ELF-1 (cell line): ENCODE measurements at places on chromosomes 2 and 18.

DNA sequence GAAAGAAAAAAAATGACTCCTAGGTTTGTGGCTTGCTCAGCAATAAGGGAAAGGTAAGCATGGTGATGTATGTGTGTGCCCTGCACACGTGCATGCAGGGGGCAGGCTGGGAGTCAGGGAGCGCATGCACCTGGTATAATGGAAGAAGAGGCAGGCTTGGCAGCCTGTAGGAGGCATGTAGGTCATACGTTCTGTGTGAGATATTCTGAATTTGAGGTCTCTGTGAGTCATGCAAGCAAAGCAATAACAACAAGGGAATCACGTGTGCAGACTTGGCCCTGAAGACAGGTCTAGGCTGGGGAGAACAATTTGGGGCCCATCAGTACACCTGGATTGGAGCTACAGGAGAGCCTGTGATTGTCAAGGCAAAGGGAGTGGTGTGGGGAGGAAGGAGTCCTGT lies 94.5 kb upstream of the TTC39C start:
- DNase-seq = no peak

GRCh38 chr18:76499637-76500340 lies 4.7 kb upstream of the ZNF516 start:
- DNase-seq = no peak

GRCh38 chr2:20635113-20635510 lies 15.8 kb downstream of the HS1BP3 start:
- no peak for DNase-seq

- no peak for DNase-seq
Observed at GRCh38 chr18:7877609-7878008, 310.5 kb downstream of the PTPRM start.

DNA sequence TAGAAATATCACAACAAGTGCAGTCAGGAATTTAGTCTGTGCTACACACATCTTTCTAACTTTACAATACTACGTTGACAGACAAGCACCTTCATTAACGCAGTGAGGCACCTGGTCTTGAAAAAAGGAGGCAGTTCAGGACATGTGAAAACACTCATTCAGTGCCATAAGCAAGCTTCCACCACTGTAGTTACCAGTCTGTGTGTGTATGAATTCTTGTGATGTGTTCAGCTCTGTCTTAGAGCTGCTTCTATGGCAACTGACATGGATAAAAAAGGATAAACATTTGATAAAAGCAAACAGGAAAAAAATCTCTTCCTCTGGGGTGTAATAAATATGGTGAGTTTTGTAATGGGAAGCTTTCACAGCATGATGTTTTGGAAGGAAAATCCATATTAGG lies 623.8 kb upstream of the NXPH2 start:
- DNase-seq = no peak

- no peak for DNase-seq
Observed at GRCh38 chr18:22872900-22873537, 60.1 kb upstream of the RBBP8 start.

GRCh38 chr2:57181315-57182038 lies 865.1 kb upstream of the VRK2 start:
- DNase-seq = no peak

- DNase-seq = no peak
Observed at GRCh38 chr18:75211626-75211952, 992 bp downstream of the TSHZ1 start.

DNA sequence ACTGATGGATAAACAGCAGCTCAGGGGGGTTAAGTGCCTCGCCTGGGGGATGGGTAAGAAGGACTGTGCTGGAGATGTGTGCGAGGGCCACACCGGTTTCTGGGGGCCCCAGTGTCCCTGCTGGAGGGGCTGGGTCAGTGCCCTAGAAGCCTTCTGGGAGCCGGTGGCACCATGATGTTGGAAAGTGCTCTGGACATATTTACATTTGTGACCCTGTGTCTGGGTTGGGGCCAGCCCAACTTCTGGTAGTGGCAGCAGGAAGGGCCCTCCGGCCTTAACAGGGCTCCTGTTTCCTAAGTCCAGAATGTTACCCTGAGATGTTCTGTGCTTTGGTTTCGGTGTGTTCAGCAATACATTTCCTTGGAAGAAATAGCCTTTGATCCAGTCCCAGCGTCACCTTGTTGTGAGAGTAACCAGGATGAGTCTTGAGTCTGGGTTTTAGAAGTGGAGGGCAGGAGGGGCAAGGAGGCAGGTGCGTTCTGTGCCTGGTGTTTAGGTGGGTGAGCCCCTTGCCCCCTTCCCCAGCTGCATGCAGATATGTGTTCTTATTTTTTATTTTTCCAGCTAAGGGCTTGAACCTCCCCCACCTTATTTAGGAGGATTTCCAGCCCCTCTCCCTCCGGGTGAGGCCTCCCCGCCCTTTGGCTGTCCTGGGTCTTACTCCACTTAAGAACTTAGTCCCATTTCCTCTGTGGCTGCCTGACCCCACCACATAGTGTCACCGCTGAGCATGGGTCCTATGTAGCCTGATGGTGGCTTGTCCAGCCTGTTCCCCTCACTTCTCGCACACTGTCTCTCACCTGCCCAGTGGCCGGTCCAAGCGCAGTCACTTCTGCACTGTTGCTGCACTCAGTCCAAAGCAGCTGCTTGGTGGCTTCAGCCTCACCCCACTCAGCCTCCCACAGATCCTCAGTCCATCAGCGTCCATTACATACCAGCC lies 132.7 kb upstream of the HS6ST1 start:
- DNase-seq = no peak

DNA sequence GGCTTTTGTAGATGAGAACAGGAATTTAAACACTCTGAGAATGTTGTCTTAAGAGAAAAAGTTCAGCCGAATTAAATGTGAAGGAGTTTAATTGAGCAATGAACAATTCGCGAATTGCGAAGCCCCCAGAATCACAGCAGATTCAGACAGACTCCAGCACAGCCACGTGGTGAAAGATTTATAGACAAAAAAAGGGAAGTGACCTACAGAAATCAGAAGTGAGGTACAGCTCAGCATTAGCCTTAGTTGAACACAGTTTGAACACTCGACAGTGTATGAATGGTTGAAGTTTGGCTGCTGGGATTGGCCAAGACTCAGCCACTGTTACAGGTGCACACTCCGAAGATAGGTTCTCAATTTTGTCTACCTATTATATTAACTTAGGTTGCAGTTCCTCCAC lies 264.0 kb upstream of the CHST9 start:
- no peak for DNase-seq

- DNase-seq = no peak
Observed at GRCh38 chr2:158569284-158569683, 112.5 kb downstream of the PKP4 start.

DNA sequence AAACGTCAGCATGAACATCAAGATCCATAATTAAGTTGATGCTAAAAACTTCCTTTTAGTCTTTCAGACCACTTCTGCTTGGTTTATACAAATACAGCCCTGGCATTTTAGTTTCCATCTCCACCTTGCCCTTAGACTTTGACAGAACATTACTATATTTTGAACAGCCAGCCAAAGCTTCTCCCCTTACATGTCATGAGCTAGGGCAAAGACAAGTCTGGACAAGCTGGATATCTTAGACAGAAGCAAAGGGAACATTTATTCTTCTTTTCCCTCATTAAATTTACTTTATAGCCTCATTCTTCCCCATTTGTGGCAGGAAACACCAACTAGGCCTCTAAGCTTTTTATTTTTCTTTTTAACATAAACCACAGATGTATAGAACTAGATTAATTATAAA lies 403.3 kb downstream of the SUCLG1 start:
- no peak for DNase-seq

GRCh38 chr2:18106841-18107240 lies 228.4 kb downstream of the KCNS3 start:
- DNase-seq = no peak

- DNase-seq = no peak
Observed at GRCh38 chr18:44588508-44588907, 92.2 kb upstream of the SETBP1 start.

- DNase-seq = no peak
Observed at GRCh38 chr2:207130958-207131521, 34.7 kb downstream of the KLF7 start.
